ENCODE measurements at places on chromosomes 2 and 18.

- DNase-seq, result no peak
Measured at GRCh38 chr2:146295080-146295670, 1549.7 kb upstream of the ACVR2A start.

DNA sequence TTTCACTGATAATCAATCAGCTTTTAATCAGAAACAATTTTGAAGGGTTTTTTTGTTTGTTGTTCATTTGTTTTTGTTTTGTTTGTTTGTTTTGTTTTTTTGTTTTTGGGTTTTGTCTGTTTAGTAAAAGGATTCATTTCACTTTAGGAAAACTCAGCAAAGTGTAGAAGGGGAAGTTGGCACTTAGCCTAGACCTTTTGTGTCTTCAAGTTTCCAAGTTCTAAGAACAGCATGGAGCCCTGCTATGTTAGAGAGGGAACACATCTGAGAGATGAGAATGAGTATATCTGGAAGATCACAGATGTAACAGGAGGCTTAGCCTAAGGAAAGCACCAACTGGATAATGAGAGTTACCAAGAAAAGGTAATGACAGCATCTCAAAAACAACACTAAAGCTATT is 501.5 kb downstream of the ERBB4 start:
- no peak for DNase-seq

- DNase-seq, result no peak
Measured at GRCh38 chr2:108490506-108491122, 41.6 kb downstream of the GCC2 start.

GRCh38 chr2:191543708-191544107 is 134.2 kb upstream of the NABP1 start:
- no peak for DNase-seq

GRCh38 chr18:73235921-73236320 is 368.1 kb upstream of the NETO1 start:
- no peak for DNase-seq

- DNase-seq, result no peak
Measured at GRCh38 chr2:38153476-38154135, 77.7 kb upstream of the CYP1B1 start.

DNA sequence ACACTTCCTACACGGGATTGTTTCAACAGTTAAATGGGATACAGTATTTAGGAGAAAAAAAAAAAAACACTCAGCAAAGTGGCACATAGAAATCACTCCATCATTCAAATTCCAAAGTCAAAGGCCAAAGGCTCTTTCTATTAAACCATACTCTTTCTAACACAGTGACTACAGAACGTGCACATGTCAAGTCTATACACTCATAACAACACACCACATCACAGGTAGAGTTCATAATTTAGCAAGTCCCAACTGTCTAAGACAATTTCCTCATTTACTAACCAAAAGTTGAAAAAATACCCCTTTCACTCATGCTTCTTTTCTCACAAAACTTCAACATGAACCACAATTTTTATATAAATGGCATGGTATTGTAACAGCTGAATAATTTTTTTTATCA is 70.8 kb downstream of the MBOAT2 start:
- DNase-seq, result no peak

GRCh38 chr2:240581811-240582210 is 4.7 kb upstream of the CAPN10 start:
- DNase-seq, result no peak

DNA sequence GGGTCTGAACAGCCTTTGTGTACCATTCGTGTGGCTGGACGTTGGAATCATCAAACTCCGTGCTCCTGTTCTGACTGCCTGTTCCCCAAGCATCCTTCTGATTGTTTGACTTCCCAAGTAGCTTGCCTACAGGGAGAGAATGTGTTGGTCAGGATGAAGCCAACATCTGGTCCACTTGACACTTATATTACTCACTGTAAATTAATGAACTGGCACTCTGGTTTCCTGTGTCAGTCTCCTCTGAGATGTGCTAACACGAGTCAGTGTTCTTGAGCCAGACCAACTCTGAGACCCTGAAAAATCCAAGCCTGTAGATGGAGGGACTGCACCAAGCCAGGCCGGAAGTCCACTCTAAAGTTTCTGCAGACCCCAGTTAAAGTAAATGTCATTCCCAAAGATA is 440.9 kb downstream of the ZNF516 start:
- no peak for DNase-seq

Measured in activated naive CD4-positive, alpha-beta T cell treated with anti-CD3 and anti-CD28 coated beads, Interleukin-2, amount 10 ng/mL, durations not matched to agents 7 days and 5 days (primary cell).